ENCODE measurements at places on chromosomes 2 and 18.

DNA sequence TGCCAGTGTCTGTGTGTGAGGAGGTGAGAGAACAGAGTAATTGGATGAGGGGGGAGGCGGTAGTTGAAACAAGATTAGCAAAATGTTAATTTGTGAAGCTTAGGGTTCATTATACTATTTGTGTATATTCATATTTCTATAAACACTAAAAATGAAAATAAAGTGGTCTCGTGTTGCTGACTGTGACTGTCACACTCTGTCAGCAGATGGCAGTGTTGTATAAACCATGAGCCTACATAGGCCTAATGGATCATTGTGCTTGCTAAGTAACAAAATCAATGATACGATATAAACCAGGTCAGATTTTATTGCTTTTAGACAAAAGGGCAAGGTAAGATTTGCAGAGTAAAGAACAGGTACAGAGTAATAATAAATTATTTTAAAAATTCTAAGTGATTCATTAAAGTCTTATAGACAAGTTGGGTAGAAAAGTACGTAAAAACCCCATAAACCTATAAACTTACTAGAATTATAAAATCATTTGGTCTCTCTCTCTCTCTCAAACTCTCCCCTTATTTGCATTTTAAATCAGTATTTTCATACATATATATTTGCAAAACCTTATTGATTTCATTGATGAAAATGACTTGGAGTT is 182.7 kb downstream of the RPIA start:
- DNase-seq, result no peak

DNA sequence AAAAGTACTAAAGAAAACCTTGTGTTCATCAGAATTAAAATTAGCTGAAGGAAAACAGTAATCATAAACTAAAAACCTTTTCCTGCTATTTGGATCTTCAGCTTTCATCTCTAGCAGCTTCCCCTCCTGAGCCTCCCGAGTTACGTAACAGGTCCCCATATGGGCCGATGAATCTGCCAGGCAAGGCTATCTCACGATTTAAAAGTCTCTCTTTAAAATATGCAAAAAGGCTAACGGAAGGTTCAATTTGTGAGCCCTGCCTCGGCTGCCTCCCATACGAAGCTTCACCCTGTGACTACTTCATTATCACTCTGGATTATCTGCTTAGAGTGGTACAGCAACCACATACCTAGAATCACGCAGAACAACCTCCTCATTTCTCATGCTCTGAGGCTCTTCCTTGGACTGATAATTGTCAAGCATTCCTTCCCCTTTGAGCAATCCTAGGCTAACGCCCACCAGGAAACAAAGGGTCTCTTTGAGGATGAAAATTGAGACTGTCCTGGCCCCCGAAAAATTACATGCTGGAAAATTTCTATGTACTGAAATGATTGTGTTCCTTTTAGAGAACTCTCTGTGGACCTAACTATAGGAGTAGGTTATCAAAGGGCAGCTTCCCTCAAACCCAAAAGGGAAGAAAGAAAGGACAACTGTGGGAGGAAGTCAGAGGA is 147.4 kb downstream of the ZEB2 start:
- no peak for DNase-seq

DNA sequence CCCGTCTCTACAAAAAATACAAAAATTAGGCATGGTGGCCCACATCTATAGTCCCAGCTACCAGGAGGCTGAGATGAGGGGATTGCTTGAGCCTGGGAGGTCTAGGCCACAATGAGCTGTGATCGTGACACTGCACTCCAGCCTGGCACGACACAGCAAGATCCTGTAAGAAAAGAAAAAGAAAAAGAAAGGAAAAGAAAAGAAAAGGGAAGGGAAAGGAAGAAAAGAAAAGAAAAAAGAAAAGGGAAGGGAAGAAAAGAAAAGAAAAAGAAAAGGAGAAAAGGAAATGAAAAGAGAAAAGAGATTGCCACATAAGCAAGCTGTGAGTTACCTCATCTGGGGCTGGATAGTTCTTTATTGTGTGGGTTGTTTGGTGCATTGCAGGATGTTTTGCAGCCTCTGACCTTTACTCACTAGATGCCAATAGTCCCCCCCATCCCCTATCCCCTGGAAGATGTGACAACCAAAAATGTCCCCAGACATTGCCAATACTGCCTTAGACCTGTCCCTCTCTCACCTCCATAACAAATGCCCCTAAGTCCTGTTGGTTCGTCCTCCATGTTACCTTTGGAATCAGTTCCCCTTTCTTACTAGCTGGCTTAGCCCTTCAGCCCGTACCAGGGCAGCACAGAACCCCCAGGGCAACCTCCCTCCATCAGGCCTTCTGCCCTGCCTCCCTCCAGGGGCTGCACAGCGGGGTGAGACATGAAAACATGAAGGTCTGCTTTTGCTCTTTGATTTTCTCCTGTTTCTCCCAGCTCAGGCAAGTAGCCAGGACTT is 8.9 kb downstream of the ASPRV1 start:
- no peak for DNase-seq

DNA sequence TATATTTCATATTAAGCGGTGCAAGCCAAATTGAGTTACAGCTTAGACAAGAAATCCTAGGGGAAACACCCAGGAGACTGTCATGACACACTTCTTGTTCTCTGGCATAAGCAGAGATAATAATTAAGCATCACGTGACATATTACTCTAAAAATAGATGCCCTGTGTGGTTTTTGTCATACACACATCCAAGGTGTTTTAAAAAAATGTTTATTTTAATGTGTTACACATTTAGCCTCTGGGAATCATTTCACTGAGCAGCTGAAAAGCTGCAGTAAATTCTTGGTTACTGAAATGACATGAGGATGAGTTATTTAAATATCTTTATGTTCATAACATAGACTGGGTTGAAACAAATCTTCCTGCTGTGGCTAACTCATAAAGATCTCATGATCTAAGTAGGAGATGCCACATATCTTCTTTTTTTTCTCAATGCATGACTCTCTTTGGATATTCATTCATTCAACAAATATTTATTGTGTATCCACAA is 38.0 kb upstream of the ERMN start:
- DNase-seq, result no peak

GRCh38 chr2:56981554-56981953 is 797.8 kb downstream of the CCDC85A start:
- DNase-seq, result no peak

- no peak for DNase-seq
Observed at GRCh38 chr2:74560591-74560990, 6.1 kb downstream of the DOK1 start.
